ENCODE measurements at places on chromosomes 1 and 21.

DNA sequence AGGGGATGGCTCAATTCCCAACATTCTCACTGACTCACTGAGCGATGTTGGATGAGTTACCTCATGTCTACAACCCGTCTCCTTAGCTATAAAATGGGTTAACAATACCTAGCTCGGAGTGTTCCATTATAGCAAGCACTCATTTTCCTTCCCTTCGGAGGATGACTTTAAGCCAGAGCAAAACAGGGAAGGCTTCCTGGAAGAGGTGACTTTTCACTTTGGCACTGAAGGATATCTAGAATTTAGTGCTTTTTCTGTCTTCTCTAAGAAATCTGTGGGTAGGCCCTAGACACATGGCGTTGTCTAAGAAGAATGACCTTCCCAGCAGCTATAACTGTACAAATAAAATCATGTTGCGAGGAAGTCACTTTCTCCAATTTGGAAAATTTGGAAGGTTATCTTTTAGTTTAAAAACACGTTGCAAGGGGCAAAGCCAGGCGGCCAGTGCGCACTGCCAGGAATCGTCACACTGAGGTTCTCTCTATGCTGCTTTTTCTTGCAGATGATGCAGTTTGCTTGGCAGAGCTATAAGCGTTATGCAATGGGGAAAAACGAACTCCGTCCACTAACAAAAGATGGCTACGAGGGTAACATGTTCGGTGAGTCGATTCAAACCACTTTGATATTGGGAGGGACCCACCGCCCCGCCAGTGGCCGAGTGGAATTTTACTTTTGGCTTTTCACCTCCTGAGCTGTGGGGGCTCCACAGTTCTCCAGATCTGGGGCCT, 69.5 kb downstream of the MAN1C1 start:
- no peak for DNase-seq

DNA sequence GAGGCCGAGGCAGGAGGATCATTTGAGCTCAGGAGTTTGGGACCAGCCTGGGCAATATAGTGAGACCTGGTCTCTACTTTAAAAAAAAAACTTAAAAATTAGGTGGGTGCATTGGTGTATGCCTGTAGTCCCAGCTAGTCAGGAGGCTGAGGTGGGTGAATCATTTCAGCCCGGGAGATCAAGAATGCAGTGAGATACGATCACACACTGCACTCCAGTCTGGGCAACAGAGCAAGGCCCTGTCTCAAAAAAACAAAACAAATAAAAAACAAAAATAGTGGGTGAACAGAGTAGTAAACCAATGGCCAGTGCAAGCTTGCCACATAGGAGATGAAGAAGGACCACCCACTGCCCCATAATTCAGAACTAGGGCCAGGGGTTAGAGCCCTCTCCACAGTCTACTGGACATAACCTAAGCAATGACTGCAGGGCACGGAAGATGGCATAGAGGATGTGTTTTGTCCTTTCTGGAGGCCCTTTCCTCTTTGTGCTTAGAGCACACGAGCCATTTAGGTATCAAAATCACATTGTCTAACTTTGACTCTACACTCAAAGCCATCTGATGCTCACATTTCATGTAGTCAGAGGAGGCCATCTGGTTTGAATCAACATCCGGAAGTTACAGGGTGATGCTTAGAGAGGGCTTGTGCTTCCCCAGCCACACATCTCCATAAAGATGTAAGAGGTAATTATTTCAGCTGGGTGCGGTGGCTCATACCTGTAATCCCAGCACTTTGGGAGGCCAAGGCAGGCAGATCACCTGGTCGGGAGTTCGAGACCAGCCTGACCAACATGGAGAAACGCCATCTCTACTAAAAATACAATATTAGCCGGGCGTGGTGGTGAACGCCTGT, 12.6 kb downstream of the CD2 start:
- DNase-seq: no peak

GRCh38 chr21:14673649-14674048, 127.5 kb upstream of the SAMSN1 start:
- DNase-seq: no peak

- no peak for DNase-seq
These were observed 170.0 kb downstream of the LTN1 start for GRCh38 chr21:28822486-28823335.

- no peak for DNase-seq
These were observed 30.2 kb downstream of the GRIK1 start for GRCh38 chr21:29909571-29909970.

- no peak for DNase-seq
These were observed 32.8 kb downstream of the ELK4 start for GRCh38 chr1:205598841-205599668.

- no peak for DNase-seq
These were observed 50.3 kb downstream of the SYT2 start for GRCh38 chr1:202659974-202660373.

GRCh38 chr21:37119421-37120218, 46.6 kb downstream of the TTC3 start:
- no peak for DNase-seq

GRCh38 chr1:3219791-3220467, 150.9 kb downstream of the PRDM16 start:
- DNase-seq: no peak

- no peak for DNase-seq
These were observed 90.6 kb downstream of the SDCCAG8 start for GRCh38 chr1:243346468-243346867.

- DNase-seq: no peak
These were observed 42.9 kb upstream of the TMCO2 start for GRCh38 chr1:40204856-40205255.

GRCh38 chr21:42264245-42265195, 45.6 kb downstream of the ABCG1 start:
- no peak for DNase-seq

- peak; percentile 59 for DNase-seq
These were observed 27.2 kb upstream of the TDRD10 start for GRCh38 chr1:154474802-154475201.

- no peak for DNase-seq
These were observed 889.7 kb downstream of the ADGRL2 start for GRCh38 chr1:82690411-82690810.

DNA sequence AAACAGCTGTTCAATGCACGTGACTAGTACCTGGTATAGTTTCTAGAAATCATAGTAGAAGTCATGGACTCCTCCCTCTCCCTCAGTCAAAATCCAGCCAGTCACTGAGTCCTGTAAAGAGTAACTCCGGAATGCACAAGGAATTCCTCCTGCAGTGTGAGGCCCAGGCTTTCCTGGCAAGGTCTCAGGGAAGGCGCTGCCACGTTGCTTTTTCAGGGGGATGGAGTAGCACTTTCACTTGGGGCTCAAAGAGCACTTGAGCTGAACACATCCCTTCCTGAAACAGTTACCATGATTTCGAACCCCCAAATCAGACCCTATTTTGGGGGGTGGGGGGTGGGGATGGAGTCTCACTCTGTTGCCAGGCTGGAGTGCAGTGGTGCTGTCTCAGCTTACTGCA, 26.4 kb upstream of the LRRC8D start:
- no peak for DNase-seq

GRCh38 chr1:204894031-204894430, 23.4 kb downstream of the NFASC start:
- DNase-seq: no peak

- DNase-seq: no peak
These were observed 5.9 kb upstream of the MARCKSL1 start for GRCh38 chr1:32341971-32342370.

- no peak for DNase-seq
These were observed 93.6 kb downstream of the RAVER2 start for GRCh38 chr1:64838486-64838885.

DNA sequence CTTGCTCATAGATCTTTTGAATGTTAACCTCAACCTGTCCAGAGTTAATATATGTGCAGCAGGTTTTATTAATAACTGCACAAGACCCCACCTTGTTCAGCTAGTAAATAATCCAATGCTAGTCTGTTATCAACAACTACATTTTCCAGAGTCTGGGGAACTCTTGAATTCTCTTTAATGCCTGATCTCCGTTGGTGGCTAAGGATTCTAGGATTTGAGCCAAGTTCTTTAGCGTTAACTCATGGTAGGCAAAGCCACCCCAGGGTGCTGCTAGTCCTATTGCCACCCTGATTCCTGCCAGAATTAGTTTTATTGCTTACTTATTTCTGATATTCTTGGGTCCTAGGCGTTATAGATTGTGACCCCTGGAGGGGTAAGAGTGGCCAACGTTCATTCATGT, 12.8 kb downstream of the BACE2 start:
- no peak for DNase-seq

DNA sequence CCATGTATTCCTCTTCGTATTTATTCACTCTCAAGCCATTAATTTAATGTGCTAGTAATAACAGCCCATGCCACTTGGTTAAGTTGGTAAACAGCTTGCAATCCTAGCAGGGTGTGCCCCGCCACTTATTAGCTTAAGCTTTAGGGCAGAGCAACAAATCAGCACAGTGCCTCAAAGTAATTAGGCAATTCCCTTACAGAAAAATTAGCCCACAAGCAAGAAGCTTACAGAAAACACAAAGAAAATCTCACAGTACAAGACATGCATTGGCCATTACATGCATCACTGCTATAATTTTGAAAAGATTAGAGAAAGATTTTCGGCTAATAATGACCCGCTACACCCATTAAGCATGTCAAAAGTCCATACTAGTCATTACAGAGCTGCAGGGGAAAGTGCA, 47.6 kb downstream of the TGFB2 start:
- no peak for DNase-seq

- no peak for DNase-seq
These were observed 39.0 kb upstream of the DENND1B start for GRCh38 chr1:197814306-197814705.

GRCh38 chr1:204203206-204203767, 7.0 kb upstream of the KISS1 start:
- no peak for DNase-seq

DNA sequence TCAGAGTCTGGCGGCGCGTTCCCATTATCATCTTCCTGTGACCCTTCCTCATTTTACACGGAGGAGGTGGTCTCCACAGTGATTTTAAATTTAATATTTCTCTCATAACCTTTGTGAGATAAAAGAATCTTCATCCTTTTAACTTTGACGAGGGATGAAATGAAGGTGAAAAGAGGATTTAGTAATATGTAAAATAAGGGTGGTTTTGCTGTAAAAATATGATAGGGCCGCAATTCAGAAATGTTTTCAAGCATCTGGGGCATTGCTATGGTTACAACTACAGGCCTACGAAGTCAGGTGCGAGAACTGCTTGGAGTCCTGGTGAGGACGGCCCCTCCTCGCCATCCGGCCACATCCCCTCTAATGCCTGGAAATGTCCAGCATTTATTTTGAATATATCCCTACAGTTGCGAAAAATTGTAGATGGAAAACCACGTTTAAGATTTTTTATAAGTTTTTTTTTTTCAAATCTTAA, 422 bp upstream of the RSBN1 start:
- DNase-seq: no peak

- no peak for DNase-seq
These were observed 97.2 kb downstream of the ACTL8 start for GRCh38 chr1:17852383-17852782.

GRCh38 chr1:202798792-202799331, 9.4 kb downstream of the KDM5B start:
- DNase-seq: no peak

DNA sequence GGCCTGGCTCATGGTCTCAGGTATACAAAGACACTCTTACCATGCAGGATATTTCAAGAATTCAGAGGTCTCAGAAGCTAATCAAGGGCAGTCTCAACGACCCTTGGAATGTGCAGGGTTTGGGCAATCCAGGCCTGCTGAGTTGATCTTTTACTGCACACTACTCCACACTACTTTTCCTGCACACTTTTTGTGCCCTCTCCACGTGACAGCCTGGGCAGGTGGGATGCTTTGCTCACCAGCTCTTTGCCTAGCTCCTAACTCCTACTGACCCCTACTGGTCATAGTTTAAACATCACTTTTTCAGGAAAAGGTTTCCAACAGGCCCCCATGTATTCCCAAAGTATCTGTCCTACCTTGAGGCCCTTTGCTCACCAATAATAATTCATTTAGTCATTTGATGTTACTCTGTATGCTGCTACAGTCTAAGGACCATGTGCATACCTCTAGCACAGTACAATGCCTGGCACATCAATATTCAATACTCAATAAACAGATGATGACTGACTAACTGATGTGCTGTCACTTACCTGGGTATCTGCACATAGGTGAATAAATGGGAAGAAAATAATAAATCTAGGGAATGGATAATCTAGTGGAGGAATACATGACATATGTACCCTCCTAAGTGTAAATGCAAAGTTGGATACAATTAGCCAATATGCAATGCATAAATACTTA, 9.6 kb downstream of the DUSP23 start:
- DNase-seq: peak; percentile 24

- no peak for DNase-seq
These were observed 610 bp downstream of the COL6A2 start for GRCh38 chr21:46098303-46099141.

DNA sequence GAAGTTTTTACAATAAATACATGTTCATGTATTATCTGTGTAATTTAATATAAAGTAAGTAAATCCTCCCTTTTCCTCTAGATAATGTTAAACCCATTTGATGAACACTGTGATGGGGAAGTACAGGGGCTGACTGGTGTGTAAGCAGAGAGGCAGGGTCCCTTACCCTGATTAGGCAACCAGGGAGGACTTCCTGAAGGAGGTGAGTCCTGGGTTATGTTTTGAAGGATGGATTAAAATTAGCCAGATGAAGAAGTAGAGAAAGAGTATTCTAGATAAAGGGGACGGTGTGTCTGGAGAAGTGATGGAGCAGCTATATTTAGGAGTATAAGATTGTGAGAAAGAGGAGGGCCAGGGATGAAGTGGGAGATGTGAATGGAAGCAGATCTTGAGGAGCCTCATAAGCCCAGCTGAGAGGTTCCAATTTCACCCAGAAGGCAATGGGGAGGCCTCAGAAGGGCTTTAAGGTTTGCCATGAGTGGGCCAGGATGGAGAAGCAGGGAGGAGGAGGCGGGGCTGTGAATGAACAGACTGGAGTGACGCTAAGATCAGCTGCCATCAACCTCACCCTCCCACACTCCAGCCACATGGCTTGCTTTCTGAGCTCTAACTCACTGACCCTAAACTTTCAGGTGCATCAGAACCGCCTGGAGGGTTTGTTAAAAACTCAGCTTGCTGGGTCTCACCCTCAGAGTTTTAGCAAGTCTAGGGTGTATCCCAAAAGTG, 30.9 kb upstream of the ID3 start:
- peak; percentile 49 for DNase-seq

GRCh38 chr1:3159996-3160395, 91.0 kb downstream of the PRDM16 start:
- no peak for DNase-seq

GRCh38 chr1:25642574-25643108, 26.1 kb downstream of the MAN1C1 start:
- DNase-seq: no peak

Measured in CD14-positive monocyte (primary cell).